ENCODE measurements at places on chromosomes 2 and 18.

GRCh38 chr2:121919803-121920202 is 164.4 kb downstream of the TSN start:
- no peak for DNase-seq

DNA sequence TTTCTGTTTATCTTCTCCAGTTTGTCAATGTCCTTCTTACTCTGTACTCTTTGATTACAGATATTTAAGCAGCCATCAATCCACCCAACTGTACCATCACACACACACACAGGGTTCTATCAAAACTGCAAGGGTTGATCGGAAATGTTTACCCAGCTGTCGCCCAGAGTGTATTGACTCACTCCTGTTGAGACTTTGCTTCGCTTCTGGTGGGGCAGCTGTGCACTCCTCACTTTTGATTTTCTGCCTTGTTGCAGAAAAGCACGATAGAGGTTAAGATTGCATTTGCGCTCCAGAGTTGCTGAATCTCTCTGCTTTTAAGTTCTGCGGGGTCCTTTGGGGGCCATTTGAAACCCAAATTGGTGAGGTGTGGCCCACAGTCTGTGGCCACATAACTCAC is 216.2 kb downstream of the SETBP1 start:
- DNase-seq: no peak

- DNase-seq: no peak
Measured at GRCh38 chr2:16973586-16974286, 308.1 kb upstream of the CYRIA start.

GRCh38 chr2:227207573-227207972 is 43.1 kb downstream of the COL4A3 start:
- DNase-seq: no peak

DNA sequence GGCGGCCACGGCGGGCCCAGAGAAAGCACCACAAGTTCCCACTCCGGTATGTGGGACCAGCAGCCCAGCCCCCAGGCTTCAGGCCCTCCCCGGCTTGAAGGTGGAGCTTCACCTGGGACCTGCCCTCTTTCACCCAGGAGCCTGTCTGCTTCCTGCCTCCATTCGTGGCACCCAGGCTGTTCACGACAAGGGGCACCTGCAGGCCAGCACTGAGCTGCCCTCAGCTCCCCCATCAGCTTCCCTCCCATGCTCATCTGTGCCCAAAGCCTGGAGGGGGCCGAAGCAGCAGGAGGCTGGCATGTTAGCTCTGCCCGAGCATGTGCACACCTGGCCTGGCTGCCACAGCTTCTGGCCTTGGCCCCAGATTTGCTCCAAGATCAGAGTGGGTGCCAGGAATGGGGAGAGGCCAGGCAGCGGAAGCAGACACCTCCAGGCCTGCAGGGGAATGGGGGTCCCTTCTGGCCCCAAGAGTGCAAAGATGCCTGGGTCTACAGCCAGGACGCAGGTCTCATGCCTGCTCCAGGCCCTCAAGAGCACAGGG is 312.4 kb upstream of the SYT4 start:
- no peak for DNase-seq

DNA sequence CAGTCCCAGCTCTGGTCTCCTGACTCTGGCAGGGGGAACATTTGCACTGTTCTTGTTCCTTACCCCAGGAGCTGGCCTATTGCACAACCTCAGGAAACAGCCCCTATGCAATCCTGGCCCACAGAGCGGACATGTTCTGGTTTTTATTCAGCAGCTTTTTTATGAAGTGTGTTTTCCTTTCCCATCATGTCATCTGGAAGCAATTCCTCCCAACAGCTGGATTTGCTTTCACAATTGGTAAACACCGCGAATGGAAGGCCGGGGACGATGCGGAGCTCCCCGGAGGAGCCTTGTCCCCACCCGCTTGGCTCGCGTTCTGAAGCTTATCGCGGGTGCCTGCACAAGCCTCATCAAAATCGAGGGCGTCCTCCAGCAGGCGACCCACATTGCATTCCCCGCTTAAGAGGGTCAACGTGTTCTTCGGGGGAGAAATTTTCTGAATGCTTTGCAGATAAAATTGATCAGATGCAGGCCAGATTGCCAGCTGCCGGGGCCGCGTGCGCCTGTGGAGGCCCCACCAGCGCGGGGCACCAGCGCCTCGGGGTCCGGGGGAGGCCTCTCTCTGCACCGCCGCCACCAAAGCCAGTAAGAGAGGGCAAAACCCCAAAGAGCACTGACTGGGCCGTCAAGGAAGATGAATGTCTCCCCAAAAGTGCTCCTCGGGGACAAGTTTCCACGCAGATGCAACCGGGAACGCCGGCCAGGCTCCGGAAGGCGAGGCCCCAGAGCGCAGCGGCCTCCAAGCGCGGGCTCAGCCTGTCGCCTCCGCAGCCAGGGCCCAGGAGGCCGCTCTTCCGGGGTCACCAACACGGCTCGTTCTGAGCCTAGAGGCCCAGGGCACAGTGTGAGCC is 60.3 kb upstream of the SP3 start:
- DNase-seq: no peak

GRCh38 chr18:72848503-72849237 is 19.1 kb downstream of the NETO1 start:
- DNase-seq: no peak

DNA sequence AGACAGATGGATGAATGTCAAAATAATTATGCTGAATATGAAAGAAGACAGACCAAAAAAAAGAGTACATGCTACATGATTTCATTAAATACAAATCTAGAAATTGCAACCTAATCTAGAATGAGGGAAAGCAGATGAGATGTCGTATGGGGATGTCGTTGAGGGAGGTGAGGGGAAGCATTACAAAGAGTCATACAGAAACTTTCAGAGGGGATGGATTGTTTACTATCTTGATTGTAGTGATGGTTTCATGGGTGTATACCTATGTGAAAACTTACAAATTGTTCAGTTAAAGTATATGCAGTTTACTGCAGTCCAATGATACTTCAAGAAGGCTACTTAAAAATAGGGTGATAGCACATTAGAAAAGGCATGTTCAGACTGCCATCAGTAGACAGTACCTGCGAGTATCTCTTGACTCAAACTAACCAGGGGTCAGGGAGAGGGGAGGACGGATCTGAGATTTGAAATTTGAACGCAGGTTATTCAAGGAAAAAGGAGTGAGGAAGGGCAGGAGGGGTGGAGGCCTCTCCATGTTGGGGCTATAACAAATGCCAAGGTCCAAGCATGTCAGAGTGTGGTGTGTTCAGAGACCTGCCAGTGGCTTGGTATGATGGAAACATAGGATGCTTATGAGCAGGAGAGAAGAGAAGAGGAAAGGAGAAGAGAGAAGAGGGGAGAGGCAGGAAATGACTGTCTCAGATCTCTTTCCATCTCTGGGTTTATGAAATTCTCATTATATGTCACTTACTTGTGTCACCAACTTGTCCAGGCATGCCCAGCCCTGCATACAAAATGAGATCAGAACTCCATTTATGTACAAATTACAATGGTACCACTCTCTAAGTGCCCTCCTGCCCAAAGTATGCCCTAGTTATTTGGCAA is 257.3 kb upstream of the CXCR4 start:
- no peak for DNase-seq

DNA sequence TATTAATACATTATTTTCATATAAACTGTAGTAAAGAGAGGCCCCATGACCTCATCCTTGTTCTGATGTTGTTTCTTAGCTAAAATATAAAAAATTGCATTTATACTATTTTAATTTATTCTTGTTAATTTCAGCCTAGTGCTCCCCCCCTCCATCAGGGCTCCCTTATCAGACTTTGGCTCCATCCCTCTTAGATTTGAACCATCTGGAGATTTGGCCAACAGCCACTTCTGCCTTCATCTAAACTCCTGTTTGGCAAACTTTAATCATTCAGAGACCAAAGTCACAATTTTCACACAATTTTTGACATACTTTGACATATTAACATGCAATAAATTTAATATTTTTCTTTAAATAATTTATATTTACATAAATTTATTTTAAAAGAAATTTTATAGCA is 569.3 kb downstream of the TDRD15 start:
- no peak for DNase-seq

DNA sequence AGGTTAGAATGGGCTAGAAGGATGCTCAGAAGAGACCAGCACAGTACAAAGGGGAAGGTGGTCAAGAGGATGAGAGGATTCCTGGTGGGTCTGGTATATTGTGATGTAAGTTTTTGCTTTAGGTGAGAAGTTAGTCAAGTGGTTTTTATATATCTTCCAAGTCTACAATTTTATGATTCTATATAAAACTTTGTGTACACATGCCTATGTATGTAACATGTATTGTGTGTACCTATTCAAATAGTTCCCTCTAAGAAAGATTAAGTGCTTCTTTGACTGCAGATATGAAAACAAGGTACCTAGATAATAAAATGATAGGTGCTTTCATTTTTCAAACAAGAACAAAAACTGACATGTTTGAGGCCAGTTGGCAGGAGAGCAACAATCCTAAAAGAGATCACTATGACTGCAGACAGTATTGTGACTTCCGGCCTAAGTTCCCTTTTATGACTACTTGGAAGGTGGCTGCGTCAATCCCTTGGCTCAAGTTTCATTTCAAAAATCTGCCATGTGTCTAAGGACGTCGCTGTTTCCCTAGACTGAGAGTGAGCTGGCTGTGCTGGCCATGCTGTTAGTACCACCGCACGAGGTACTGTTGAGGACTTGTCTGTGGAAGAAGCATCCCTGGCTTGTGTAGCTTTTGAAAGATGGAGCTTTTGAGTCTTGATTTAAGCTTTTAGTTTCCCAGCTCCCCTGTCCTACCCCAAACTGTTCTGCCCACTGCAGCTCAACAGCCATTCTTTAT is 123.1 kb downstream of the PRPF40A start:
- DNase-seq: no peak

DNA sequence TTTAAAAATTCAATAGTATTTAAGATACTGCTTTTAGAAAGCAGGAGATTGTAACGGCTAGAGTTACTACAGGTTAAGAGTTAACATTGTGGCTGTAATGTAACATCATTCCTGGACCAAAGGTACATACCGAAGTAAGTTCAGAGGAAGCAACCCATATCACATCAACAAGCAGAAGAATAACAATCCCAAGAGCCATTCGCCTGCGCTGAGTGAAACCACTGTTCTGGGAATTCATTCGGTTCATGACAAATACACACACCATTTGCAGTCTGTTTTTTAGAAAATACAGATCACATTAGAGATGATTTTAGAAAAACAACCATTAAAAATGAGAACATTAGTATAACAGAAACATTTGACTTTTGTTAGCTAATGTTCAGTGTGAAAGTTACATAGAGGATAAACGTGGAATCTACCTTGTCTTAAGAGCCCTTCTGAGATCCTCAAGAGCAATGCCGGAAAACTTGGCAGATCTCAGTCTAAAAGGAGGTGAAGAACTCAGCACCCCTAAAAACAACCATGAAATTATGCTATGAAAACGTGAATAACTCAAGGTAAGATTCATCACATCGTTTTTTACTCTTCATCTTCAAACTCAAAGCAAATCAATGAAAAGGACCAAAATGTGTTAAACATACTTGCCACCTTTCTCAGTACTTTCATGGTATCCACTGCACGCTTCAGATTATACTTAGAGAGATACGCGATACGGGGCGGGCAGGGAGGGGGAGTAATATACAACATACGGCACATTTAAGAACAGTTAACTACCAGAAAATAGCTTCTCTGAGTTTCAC is 1.2 kb downstream of the SLC35F5 start:
- DNase-seq: no peak

DNA sequence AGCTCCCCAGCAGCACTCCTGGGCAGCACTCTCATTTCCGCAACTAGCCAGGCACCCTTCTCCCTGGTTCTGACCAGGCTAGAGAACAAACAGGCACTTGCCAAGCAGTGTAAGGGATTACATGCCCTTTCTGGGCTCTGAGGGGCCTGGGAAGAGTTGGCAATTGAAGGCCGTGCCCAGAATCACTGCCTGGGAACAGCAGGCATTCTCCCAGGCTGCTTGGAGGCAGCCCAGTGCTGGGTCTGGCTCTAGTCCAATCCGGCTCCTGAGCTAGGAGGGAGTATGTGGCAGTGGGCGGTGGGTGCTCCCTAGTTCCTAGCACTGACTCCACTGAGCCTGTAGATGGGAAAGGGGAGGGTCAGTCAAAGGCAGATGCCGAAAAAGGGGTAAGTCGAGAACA is 34.1 kb upstream of the SP3 start:
- no peak for DNase-seq

DNA sequence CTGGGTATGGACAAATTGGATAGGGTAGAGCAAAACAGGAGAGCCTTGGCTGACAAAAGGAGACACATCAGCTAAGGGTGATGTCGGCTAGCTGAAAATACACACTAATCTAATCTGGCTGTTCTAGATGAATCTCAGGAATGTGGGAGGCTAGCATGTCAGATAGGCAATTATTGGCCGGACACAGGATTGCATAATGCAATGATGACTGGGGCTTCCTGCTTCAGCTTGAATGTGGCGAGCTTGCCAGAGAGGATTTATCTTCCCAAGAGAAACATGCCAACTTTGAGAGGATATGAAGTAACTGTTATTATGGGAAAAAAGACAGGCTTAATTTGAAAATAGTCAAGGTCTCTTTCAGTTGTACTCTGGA is 102.4 kb downstream of the TRIB2 start:
- no peak for DNase-seq

GRCh38 chr18:62523255-62523588 is 397 bp downstream of the ZCCHC2 start:
- no peak for DNase-seq

DNA sequence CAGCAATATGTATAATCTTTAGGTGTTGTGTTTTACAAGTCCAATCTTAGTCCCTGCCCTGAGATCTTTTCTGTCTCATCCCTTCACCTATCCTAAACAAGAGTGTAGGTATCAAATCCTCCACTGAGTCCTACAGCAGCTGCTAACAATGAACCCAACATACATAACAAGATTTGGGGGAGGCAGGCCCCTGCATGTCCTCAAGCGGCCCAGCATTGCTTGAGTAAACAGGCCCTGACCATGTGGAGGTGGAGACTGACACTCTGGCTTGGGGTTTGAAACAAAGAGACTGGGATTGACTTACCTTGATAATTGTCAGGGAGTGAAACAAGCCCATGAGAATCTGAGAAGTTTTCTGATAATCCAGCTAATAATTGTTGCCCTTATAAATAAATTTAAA is 213.4 kb downstream of the STK39 start:
- DNase-seq: no peak

DNA sequence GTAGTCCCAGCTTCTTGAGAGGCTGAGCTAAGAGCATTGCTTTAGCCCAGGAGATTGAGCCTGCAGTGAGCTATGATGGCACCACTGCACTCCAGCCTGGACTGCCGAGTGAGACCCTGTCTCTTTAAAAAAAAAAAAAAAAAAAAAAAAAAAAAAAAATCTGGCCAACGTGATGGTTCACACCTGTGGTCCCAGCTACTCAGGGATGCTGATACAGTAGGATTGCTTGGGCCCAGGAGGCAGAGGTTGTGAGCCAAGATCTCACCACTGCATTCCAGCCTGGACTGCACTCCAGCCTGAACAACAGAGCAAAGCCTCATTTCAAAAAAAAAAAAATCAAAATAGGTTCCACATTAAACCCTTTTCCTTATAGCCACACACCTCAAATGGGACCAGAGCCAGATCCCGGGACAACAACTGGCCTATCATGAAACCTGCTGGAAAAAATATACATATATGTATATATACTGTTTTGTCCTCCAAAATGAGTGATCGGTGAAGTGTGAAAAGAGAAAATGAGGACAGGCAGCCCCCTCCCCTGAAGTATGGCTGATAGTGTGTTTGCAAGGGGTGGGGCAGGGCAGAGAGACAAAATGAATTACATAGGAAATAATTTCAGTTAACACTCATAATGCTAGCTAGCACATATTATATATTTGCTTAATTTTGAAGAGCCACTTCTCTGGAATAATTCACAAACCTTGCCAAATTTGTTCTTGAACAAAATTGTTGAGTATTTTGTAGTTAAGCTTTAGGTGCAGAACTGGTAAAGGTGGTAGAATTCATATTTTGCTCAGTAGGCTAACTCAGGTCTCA is 22.9 kb downstream of the MAPRE2 start:
- DNase-seq: no peak
